Right cardiac atrium (tissue), 5 donors: ENCODE measurements at places on chromosomes 5 and 9. TPM values are rescaled to one million over a fixed set of nuclear protein-coding genes. Genes with fewer than 3 reads are reported as not detected.

DNA sequence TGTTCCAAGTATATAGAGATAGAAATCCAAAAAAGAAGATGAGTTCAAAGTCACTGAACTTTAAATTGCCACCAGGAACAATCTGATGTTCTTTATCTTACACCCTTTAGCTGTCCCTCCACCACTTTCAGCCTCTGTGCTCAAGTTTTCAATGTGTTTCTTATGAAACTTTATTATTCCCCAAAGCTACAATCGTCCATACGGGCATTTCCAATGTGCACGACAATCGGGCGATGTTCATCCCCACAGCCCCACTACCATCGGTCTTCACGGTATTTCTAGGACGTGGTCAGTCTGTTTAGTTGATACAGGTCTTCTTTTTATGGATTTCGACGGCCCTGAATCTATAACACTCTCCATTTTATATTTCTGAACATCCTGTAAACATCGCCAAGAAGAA is 238.7 kb upstream of the DAP start:
- DNase-seq = no peak

GRCh38 chr9:76316069-76316468 is 78.2 kb downstream of the RFK start:
- DNase-seq = no peak

GRCh38 chr9:95055334-95055850 is 262.1 kb downstream of the FANCC start:
- no peak for DNase-seq

- no peak for DNase-seq
Observed at GRCh38 chr9:129712634-129713401, 40.0 kb downstream of the PTGES start.

DNA sequence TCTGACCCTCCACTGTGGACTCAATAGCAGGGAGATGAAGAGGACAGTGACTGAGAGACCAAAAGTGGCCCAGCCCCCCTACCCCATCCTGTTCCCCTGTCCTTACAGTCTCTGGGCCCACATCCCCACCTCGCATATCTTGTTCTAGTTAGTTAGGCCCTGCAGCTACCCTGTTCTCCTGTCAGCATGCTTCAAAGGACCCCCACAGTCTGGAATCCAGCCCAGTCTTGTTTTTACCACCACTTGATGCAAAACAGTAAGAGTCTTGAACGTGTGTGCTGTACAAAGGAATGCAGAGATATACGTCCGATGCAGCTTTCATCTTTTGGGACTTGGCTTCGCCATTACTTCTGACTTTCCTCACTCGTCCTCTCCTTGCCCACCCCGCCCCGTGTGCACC is 12.2 kb upstream of the POMT1 start:
- no peak for DNase-seq

Gene FCN2
- not detected for total RNA-seq

Gene RABGAP1
- total RNA-seq = 45.3 TPM
